Hepatic stellate cell (primary cell): ENCODE measurements at places on chromosomes 16 and 17.

- DNase-seq = no peak
Measured at GRCh38 chr16:63983401-63983800, 1138.5 kb downstream of the CDH11 start.

DNA sequence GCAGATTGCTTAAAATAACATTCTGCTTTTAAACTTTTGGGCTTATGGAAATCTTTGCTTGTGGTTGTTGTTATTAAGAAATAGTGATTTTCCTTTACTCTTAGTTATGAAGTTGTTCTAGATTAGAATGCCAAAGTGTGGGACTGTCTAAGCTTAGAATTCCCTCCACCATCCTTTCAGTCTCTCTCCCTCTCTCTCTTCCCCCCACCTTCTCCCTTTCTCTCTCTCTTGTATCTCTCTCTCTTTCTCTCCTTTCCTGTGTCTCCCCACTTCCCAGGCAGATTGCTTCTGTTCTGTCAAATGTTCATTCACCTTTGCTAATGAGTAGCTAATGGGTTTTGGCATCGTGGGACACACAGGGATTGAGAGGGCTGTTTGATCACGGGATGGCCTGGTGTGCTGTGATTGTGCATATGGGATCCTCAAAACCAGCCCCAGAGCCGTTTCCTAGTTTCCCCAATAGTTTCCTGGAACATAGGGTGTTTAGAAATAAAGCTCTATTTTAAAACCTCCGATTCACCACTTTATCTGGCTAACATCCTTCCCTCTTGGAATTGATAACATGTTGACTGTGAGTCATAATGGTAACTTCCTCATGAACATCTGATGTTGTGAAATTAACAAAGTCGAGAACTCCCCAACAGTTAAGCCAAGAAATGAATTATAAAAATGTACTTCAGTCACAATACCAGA is 502.6 kb downstream of the TMEM114 start:
- no peak for DNase-seq

DNA sequence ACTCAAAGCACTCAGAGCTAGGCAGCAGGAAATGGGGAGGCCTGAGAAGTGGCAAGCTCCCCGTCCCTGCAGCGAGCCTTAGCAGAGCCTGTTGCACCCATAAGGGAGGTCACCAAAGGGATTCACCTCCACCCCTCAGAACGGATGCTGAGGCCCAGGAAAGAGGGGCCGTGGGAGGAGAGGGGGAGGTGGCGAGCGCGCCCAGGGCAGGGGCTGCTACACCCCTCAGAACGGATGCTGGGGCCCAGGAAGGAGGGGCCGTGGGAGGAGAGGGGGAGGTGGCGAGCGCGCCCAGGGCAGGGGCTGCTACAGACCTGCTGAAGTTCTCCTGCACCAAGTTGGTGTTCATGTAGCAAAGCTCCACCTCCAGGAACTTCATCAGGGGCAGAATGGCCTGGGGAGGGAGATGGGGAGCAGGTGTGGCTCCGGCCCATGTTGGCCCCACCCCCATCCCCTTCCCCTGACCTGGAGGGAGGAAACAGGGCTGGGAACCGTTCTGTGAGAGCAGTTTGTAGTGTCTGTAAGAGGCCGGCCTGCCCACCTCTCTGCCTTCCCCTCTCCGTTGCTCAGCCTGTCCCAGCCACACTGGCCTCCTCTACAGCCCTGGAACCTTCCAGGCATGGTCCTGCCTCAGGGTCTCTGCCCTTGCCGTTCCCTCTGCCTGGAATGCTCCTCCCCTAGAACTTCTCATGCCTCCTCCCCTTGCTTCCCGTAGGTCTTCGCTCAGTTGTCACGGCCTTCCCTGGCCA is 11.4 kb downstream of the UNC13D start:
- no peak for DNase-seq

GRCh38 chr17:78236362-78237127 is 5.1 kb downstream of the TMEM235 start:
- no peak for DNase-seq

DNA sequence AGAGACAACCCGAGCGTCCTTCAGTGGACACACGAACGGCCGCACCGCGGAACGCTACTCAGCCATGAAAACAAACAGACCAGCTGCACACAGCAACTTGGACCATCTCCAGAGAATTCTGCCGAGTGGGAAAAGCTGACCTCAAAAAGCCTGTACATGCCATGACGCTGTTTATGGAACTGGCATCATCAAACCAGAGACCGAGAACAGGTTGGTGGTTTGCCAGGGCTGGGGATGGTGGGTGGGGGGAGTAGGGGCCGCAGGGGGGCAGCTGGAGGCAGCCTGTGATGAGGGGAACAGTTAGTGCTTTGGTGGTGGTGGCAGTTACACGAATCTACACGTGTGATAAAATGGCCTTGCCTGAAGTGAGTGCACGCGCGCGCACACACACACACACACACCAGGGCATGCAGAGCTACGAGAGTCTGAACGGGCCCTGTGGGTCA is 169.8 kb downstream of the LAT start:
- DNase-seq = no peak

- DNase-seq = peak; percentile 65
Measured at GRCh38 chr17:78379131-78379491, 662 bp downstream of the PGS1 start.

- peak; percentile 90 for DNase-seq
Measured at GRCh38 chr17:7177191-7177953, 1.8 kb downstream of the ASGR1 start.

DNA sequence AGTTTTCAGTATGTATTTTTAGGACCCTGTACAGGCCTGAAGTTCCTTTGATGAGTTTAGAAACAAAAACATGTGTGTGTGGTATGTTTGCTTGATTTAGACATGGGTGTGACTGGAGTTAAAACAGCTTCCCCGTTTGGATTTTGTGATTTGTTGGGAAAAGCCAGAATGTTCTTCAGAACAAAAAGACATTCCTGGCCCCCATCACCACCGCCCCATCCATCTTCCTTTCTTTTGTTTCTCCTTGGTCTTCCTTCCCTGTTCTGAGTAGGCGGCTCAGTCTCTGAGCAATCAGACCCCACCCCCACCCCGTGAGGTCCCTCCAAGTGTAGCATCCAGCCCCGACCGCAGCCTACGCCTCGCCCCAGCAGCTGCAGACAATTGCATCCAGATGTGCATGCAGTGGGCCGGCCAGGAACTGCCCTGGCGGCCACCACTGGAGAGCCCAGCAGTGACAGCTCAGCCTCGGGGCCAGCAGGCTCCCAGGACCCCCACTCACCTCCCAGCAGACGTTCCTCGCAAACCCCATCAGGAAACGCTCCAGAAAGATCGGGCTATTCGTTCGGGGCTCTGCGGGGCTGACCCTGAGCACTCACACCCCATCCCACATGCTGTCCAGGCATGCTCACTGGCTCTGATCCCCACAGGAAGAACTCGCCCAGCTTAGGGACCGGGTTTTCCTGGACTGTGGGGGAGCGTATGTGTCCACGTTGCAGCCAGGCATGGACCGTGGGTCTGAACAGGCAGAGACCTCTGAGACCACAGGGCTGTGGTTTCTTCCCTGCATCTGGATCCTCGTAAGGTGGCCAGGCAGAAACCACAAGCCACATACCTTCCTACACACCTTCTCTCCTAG is 99.8 kb upstream of the CDH5 start:
- peak; percentile 65 for DNase-seq

GRCh38 chr17:59617156-59617732 is 2.5 kb upstream of the CLTC start:
- DNase-seq = no peak

DNA sequence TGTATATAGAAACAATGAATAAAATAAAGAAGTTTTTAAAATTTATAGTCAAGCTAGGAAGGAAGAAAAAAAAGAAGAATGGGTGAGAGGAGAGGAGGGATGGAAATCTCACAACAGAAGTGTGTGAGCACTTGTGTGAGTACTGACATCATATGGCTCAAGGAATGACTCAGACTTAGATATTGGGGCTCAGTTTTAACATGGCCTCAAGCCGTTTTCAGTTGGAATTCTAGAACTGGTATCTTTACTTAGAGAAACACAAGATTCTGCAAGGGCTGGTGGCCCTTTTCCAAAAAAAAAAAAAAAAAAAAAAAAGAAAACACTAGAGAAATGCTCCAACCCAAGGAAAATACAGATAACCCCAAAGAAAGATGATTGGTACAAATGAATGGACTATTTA is 55.1 kb downstream of the STXBP4 start:
- DNase-seq = no peak

DNA sequence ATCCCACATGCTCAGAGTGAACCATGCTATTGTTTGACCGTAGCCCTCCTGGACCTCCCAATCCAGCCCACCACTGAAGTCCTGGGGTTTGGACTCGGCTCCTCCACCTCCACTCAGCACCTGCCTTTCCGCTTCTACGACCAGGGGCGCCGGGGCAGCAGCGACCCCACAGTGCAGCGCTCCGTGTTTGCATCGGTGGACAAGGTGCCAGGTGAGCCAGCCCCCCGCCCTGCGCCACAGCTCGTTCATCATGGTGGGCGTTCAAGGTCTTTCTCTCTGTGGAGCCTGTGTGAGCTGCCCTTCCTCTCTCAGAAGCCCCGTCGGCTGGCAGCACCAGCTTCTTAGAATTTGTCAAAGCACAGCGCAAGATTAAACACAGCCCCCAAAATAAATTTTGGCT is 130.1 kb downstream of the SOCS1 start:
- no peak for DNase-seq

- DNase-seq = no peak
Measured at GRCh38 chr16:90009172-90009899, 9.9 kb downstream of the DBNDD1 start.

DNA sequence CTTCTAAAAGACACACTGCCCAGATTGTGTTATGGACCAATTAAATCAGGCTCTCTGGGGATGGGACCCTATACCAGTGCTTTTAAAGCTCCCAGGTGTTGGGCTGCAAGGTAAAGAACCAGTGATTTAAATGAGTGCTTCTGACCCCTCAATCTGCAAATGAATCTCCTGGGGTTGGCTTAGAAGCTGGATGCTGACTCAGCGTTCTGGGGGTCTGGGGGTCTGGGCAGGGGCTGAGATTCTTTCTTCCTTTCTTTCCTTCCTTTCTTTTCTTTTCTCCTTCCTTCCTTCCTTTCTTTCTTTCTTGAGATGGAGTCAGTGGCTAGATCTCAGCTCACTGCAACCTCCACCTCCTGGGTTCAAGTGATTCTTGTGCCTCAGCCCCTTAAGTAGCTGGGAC is 2.0 kb upstream of the TVP23A start:
- DNase-seq = no peak

GRCh38 chr16:2779978-2780898 is 3.2 kb upstream of the ELOB start:
- no peak for DNase-seq

DNA sequence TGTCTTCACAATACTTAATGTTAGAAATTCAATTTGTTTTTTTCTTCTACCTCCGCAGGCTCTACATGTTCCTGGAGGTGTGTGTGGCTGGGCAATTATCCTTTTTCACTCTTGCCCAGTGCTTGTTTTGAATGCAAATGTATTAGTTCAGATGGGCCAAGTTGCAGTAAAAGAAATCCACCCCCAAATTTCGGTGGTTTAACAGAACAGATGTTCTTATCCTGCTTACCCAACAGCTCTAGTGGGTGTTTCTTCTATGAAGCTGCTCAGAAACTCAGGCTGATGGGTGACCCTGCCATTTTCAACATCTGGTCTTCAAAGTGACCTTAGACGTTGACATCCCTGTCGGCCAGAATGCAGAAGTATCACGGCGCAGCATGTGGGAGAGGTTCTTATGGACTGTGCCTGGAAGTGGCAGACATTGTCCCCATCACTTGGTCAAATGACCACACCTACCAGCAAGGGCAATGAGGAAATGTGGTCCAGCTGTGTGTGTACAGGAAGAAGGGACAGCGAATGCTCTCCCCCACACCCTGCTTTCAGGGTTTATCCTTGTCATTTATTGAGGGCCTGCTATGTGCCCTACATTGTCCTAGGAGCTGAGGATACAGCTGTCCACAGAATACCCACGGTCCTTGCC is 157.3 kb downstream of the CDH13 start:
- DNase-seq = no peak

DNA sequence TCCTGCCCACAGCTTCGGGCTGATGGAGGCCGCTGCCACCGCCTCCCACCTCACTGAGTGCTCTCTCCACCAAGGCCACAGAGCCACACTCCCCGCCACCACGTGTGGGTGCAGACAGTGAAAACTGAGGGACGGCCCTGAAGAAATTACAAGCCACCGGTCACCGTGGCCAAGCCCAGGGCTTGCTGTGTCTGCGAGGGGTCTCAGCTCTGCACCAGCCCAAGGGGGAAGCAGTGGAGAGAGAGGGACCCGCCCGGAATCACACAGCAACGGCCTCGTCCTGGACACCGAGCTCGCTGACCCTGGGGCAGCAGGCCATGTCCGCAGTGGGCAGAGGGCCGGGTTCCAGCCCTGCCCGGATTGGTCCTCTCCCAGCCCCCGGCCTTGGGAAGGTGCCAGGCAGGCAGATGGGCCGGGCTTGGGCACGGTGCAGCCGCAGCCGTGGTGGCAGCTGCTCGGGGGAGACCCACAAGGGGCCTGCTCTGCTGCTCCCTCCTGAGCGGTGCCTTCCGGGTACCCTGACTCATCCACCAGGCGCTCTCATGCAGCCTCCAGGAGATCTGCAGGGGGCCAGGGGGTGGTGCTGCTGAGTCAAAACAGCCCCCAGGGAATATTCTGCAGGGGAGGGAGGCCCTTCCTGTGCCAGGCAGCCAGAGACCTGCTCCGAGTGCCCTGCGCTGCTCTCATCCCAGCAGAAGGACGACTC is 52.0 kb downstream of the CBFA2T3 start:
- DNase-seq = peak; percentile 99

- peak; percentile 40 for DNase-seq
Measured at GRCh38 chr17:74671031-74671771, 41.5 kb downstream of the CD300LF start.

DNA sequence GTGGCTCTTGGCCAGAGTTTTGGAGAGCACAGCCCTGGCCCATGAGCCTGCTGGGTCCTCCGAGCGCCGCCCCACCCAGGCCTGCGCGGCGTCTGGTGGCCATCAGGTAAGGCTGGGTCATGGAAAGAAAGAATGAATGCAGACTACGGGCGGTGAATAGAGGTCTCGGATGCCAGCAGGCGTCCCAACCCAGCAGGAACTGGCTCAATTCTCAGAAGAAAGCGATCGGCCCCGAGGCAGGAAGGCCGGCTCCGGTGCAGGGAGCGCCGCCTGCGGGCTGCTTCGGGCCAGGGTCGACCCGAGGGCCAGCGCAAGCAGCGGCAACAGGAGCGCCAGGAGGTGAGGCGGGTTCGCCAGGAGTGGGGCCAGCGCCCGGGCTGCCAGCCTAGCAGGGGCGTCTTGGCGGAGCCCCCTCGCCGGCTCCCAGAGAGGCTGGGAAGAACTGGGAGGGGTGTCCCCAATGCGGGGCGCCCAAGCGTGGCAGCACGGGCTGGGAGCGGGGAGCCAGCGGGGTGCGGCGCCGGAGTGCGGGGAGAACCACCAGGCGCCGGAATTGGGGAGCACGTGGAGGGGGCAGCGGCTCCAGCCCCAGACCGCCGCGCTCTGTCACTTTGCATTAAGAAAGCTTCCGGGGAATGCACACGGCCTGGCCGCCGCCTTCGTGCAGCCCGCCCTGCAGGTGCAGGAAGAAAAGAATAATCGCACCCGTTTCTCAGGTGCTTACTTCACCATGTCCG is 7.1 kb upstream of the TMC5 start:
- DNase-seq = no peak

- no peak for DNase-seq
Measured at GRCh38 chr16:7605812-7606211, 273.2 kb downstream of the RBFOX1 start.
